H1 (cell line): ENCODE measurements at places on chromosomes 13 and 19.

DNA sequence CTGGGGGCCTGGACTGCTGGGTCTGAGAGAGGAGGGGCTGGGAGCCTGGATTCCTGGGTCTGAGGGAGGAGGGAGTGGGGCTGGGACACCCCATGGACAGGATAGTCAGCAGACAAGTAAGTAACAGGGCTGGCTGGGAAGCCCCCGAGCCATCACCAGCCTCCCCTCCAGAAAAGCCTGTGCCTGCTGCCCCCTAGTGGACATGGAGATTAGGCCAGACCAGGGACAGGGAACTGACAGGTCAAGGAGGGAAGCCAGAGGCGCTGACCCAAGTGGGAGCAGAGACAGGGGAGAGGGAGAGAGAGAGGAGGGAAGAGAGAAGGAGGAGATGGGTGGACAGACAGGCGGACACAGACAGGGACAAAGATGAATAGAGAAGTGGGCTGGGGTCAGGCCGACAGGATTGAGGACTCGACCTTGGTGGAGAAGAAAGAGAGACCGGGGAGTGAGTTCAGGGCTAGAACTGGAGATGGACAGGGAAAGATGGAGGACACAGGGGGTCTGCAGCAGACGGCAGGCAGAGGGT is 6.7 kb upstream of the ERFL start:
- DNase-seq, result peak; percentile 62

GRCh38 chr13:52746141-52746540 is 6.5 kb upstream of the CNMD start:
- DNase-seq, result no peak

DNA sequence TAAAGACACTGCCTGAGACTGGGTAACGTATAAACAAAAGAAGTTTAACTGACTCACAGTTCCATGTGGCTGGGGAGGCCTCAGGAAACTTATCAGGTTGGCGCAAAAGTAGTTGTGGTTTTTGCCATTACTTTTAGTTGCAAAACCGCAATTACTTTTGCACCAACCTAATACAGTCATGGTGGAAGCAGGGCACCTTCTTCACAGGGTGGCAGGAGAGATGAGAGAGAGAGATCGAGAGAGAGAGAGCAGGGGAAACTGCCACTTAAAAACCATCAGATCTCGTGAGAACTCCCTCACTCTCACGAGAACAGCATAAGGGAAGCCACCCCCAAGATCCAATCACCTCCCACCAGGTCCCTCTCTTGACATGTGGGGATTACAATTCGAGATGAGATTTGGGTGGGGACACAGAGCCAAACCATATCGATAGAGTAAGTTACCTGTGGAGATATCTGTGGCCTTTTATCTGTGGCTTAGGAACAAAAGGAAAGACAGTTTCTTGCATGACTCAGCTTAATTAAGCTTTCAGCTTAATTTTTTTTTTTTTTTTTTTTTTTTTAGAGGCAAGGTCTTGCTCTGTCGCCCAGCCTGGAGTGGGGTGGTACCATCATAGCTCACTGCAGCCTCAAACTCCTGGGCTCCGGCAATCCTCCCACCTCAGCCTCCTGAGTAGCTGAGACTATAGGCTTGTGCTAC is 7.6 kb upstream of the CABP5 start:
- DNase-seq, result no peak

DNA sequence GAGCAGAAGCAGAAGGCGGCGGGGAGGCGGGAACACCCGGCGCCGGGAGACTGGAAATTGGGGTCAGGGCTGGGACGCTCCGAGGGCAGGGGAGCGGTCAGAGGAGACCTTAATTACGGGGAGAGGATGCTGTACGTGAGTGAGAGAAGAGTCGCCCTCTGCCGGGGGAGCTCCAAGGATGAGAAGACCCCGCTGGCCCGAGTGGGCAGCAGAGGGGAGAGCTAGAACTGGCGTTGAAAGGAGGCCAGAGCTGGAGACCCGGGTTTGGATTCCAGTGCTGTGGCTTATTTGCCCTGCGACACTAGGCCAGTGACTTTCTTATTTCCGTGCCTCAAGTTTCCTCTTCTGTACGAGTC is 536 bp downstream of the FAM32A start:
- DNase-seq, result peak; percentile 72

DNA sequence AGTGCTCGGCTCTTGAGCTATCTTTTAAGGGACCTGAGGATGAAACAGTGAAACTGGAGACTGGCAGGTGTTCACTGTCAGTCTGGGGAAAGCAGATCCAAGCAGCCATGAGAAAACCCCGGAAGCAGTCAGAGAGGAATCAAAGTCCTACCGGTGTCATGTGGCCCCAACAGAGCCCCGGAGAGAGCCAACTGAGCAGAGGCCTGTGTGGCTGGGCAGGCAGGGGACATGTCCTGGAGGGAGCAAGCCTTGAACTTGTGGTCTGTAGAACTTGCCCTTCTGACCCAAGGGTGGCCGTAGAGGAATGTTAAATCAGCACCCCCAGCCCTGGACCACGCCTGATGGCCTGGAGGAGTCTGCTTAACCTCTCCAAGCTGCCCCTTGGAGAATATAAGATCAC is 113.7 kb upstream of the ZNF507 start:
- DNase-seq, result peak; percentile 24
